ENCODE measurements at places on chromosomes 16 and 17.

GRCh38 chr17:40679523-40679907 lies 14.5 kb upstream of the KRT222 start:
- DNase-seq = no peak

DNA sequence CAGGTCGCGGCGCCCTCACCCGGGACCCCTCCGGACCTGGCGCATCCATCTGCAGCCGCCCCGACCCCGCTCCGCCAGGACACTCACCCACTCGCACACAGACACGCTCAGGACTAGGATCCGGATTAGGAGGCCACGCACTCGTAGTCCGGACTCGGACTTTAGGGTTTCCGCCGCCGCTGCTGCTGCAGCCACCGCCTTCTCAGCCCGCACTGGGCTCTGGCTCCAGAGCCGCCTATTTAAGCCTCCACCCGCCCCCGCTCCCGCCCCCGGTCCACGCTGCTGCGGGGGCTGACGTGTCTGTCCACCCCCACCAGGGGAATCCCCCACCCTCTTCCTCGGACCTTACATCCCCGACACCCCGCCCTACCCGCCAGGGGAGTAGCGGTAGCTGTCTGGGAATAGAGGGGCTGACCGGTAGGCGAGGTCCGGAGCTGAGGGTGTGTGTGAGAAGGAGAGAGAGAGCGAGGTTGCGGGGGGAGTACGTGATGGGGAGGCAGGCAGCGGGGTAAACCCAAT lies at the start of gene RRAD:
Gene RRAD, minus strand, starts transcription at position 214 of the 519 bp plus-strand sequence. CDS start 356 bp downstream, outside the sequence.
- no peak for DNase-seq

- no peak for DNase-seq
Observed at GRCh38 chr16:89318430-89318758, 100.9 kb downstream of the ZNF778 start.

DNA sequence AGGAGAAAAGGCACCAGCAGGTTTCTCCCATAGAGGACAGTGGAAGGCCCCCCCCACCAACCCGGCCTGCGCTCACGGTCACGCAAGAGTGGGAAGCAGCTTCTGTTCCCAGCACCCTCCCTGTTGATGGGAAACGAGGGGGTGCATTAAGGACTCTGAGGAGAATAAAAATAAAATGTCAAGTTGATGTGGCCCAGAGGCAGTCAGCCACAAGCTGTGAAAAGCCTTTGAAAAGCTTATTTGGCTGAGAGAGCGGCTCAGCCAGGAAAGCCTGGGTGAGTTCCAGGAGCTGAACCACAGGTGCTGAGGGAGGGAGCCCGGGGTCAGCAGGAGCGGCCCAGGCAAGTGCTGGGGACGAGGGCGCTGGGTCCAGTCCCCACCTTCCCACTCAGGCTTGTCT lies 26.9 kb upstream of the SPATA32 start:
- DNase-seq = no peak

GRCh38 chr17:45132320-45132571 lies at the start of gene PLCD3:
PLCD3 (minus strand) TSS chr17:45132515; CDS start chr17:45132410, 105 bp downstream.
- peak; percentile 86 for DNase-seq

- DNase-seq = no peak
Observed at GRCh38 chr17:55727920-55728319, 5.3 kb upstream of the TMEM100 start.

- peak; percentile 28 for DNase-seq
Observed at GRCh38 chr16:53530046-53530445, 27.0 kb upstream of the AKTIP start.

DNA sequence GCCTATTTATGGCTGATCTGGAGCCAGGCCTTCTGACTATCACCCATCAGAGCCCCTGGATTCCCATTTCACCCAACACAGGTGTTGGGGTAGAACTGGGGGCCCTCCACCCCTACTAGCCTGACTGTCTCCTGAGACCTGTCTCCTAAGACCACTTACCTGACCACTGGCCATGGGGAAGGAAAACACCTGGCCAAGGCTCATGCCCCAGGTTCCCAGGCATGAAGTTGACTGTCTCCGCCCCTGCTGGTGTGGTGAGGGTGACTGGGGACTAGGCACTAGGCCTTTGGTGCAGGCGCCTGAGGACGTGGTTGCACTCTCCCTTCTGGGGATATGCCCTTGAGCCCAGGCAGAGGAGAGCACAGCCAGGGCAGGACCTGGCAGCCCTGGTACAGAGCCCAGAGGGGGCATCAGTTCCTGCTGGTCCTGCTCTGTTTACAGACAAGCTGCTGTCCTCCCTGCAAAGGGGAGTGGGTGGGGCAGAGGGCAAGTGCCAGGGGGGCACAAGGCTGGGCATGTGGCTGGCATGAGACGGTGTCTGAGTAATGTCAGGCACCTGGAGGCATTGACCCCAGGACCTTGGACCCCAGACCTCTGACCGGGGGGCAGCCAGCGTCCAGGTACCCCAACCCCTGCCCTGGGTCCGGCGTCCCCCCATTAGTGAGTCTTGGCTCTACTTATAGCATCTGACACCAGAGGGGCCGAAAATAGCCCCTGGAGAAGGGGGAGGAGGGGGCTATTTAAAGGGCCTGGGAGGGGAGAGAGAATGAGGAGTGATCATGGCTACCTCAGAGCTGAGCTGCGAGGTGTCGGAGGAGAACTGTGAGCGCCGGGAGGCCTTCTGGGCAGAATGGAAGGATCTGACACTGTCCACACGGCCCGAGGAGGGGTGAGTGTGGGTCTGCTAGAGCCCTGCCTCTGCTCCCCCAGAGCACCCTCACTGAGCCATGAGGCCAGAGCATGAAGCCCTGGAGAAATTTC lies at the start of gene TCAP:
Gene TCAP, plus strand, starts transcription at position 769 of the 981 bp plus-strand sequence. Its CDS starts 11 bp downstream, at position 780.
- DNase-seq = no peak

GRCh38 chr16:17320009-17320408 lies 150.8 kb downstream of the XYLT1 start:
- no peak for DNase-seq

DNA sequence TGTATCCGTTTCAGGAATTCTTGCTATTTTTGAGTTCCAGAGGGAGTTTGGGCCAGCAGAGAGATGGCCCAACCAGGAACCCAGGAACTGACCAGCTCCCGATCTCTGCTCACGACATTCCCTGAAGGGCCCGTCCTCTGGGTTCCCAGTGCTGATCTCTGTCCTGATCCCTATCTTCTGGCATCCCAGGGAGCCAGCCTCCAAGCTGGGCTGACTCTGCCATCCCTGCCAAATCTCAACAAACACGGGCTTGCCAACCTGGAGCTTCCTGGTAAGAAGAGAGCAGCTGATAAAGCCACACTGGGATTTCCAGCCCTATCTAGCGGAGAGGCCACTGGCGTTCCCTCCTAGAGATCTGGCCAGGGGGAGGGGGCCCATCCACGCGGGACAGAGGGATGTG lies 16.2 kb downstream of the GPRC5B start:
- no peak for DNase-seq

DNA sequence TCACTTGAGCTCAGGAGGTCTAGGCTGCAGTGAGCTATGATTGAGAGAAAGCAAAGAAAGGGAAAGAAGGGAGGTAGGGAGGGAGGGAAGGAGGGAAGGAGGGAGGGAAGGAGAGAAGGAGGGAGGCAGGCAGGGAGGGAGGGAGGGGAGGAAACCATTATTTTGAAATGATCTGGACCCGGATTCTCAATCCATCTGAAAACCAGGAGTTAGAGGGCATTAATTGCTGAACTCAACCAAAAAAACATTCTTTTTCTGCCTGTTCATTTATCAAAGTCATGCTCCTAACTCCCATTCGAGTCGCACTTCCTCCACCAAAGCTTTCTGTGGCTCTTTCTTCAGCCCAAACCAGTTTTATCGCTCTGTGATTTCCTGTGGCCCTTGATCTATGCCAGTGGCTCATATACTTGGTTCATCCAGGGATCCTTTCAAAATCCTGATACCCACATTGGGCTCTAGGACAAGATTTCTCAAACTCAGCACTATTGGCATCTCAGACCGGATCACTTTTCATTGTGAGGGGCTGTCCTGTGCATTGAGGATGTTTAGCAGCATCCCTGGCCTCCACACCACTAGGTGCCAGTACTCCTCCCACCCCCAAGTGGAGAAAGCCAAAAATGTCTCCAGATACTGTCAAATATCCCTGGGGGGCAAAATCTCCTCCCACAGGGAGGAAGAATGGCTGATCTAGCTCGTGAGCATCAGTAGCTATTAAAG lies 38.2 kb downstream of the CMTM4 start:
- no peak for DNase-seq

GRCh38 chr17:7552621-7553051 lies 3.8 kb downstream of the TNFSF12 start:
- DNase-seq = no peak

GRCh38 chr16:27511657-27512448 lies 37.9 kb downstream of the GTF3C1 start:
- DNase-seq = peak; percentile 40

DNA sequence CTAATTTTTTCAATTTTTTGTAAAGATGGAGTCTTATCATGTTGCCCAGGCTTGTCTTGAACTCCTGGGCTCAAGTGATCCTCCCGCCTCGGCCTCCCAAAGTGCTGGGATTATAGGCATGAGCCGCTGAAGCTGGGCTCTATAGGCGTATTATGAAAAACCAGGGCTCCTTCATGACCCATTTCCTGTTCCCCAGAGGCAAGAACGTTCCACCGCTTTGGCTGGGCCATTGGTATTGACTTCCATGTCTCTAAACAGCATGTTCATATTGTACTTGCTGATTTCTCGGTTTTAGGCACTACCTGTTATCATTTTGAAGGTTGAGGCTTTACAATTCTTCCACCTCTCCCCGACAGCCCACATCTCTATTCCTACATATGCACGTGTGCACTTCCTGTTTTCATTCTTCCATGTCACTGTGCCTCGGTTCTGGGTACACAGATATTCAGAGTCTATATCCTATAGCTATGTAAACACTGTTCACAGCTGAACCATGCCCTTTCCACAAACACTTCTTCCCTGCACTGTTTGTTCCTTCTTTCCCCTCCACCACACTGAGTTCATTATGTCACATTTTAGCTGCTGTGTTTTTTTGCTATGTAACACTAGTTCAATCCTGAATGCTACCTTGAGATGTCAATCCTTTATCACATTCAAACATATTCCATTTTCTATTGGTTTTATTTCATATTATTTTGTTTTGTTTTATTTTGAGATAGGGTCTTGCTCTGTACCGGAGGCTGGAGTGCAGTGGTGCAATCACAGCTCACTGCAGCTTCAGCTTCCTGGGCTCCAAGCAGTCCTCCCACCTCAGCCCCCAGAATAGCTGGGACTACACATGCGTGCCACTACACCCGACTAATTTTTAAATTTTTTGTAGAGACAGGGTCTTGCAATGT lies 16.8 kb upstream of the MAPK3 start:
- DNase-seq = no peak

GRCh38 chr17:44334315-44334714 lies 9.7 kb upstream of the SLC25A39 start:
- DNase-seq = no peak

- DNase-seq = no peak
Observed at GRCh38 chr17:65473985-65474384, 87.5 kb downstream of the AXIN2 start.

GRCh38 chr17:16131593-16131992 lies 83.7 kb downstream of the NCOR1 start:
- no peak for DNase-seq

DNA sequence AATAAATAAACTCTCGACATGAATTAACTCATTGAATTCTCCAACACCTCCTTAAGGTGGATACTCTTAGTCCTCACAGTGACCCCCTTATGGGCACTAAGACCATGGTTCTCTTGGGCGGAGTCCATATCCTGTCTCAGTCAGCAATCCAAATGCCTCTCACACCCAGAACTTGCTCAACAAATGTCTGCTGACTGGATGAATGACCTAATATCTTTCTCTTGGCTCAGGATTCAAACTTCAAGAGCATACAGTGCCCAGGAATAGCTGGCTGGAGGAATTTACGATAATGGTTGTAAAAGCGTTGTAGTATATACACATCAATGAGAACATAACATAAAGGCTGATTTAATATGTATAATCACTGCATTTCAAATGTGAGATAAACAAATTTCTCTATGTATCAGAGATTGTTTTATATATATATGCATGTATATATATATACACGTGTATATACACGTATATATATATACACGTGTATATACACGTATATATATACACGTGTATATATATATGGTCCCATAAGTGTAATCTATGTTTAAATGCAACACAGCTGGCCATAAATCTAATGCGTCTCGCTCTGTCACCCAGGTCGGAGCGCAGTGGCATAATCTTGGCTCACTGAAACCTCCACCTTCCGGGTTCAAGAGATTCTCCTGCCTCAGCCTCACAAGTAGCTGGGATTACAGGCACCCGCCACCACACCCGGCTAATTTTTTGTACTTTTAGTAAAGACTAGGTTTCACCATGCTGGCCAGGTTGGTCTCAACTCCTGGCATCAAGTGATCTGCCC lies 6.5 kb upstream of the UBB start:
- DNase-seq = no peak

DNA sequence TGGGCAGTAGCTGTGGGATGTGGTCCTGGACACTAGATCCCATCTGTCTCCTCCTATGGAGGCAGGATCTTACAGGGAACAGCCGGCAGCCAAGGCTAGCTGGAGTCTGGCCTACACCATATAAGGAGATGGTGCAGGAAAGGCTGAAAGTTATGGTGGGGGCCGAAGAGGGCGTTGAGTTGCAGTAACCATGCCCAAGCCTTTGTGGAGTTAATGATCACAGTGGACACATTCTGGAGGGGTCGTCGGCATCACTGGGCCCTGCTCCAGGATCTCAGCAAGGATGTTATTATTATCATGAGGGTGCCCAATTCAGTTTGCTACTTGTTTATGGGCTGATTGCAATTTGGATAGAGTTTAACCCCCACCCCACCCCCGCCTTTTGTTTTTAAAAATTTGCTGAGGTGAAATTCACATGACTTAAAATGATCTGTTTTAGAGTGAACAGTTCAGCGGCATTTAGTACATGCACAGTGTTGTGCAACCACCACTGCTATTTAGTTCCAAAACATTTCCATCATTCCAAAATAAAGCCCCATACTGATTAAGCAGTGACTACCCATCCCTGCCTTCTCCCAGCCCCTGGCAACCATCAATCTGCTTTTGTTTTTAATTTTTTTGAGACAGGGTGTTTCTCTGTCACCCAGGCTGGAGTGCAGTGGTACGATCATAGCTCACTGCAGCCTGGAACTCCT lies 184.3 kb upstream of the CACNG3 start:
- DNase-seq = no peak

DNA sequence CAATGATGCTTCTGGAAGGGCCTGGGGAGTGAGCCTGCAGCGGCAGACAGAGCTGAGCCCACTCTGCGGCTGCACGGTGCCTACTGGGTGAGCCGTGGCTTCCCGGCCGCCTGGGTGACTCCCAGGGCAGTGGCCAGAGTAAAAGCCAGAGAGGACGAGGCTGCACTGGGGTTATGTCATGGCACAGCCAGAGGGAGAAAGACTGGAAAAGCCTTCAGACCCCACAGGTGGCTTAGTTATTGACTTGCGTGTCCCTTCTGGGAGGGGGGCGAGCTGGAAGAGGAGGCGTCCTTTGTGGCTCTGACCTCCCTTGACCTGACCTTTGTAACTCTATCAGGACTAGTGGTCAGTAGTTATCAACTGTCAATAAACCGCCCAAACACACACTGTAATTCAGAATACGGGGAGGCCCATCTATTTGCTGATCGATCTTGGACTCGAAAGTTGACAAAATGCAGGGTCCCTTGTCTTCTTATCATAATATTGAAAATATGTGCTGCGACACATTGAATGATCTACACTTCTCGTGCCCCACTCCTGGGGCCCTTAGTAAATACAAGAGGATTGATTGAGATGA lies 385.9 kb upstream of the ZFHX3 start:
- DNase-seq = peak; percentile 16

- no peak for DNase-seq
Observed at GRCh38 chr16:14490235-14490634, 139.8 kb downstream of the PARN start.

Data from nephron progenitor cell (in vitro differentiated cells).